ENCODE measurements at places on chromosomes 6 and 20.

- H3K4me1 ChIP-seq, result peaks cover 9% of the 10 kb centered on the region
- H3K27ac ChIP-seq, result no peak overlapping the region
- ATAC-seq, result peak; percentile 50
- no peaks in the 10 kb centered on the region for H3K27me3 ChIP-seq
- no peaks in the 10 kb centered on the region for H3K36me3 ChIP-seq
These were observed 137.1 kb upstream of the OLIG3 start for GRCh38 chr6:137631323-137631722.

DNA sequence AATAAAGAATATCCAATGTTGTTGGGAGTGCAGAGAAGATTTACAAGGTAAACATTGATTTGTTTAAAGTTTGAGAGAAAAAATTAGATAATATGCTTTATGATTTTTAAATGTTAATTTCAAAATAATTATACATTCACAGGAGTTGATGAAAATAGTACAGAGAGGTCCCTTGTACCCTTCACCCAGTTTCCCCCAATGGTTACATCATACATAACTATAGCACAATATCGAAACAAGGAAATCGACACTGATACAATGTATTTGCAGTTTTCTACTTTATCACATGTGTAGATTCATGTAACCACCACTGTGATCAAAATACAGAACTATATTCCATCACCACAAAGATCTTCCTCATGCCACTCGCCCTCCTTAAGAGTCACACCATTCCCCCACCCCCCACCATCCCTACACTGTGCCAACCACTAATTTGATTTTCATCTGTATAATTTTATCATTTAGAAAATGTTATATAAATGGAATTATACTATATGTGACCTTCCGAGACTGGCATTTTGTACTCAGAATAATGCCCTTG, 11.7 kb upstream of the HLA-DRA start:
- no peaks in the 10 kb centered on the region for H3K27me3 ChIP-seq
- H3K4me1 ChIP-seq, result peaks cover 9% of the 10 kb centered on the region
- H3K27ac ChIP-seq, result no peak overlapping the region
- ATAC-seq, result no peak
- H3K4me3 ChIP-seq, result no peak overlapping the region

DNA sequence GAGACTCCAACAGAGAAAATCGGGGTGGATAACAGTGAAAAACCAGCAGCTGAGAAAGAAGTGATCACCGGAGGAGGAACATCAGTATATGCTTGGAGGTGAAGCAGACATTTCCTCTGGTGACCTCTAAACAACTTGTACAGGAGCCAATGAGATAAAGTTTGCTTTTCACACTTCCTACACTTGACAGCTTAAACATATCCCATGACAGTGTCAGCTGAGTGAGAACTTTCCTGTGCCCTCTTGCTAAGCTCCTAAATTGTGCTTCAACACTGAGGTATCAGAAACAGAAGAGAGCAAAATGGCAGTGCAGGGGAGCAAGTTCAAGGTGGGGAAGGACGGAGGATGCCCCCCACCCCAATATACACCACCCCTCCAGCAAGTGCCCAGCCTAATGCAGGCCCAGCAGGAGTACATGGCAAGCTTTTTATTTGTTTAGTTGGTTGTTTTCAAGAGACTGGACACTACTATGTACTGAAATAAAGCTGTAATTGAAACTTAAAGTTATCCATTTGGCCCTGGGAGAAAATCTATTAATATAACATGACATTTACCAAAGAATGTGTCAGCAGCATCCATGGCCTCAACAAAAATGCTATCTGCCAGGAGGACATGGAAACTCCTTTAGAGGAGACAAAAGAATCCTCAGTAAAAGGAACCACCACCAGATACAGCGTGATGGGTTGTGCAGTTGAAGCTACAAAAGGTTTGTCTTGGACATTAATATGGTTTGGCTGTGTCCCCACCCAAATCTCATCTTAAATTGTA, 540.2 kb downstream of the PRKN start:
- no peaks in the 10 kb centered on the region for H3K36me3 ChIP-seq
- H3K27me3 ChIP-seq, result no peaks in the 10 kb centered on the region
- no peak for ATAC-seq

GRCh38 chr6:92888316-92888715, 531.0 kb downstream of the EPHA7 start:
- H3K36me3 ChIP-seq, result no peaks in the 10 kb centered on the region
- no peaks in the 10 kb centered on the region for H3K4me1 ChIP-seq
- ATAC-seq, result no peak
- no peak overlapping the region for H3K27ac ChIP-seq
- H3K4me3 ChIP-seq, result no peak overlapping the region
- H3K27me3 ChIP-seq, result no peaks in the 10 kb centered on the region

DNA sequence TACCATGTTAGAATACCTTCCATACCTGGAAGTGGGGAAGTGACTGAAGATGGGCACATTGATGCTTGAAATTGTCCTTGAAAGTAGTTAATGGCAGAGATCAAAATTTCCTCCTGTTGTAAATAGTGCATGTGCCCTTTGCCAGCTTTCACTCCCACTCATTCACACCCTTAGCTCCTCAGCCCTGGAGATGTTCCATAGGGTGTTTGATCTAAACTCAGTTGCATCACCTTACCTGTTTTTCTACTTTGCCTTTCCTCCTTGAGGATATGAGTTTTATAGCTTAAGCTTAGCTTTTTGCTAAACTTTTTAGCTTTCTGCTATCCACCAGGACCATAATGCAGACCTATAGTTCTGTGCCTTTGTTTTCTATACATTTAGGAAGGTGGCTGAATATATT, 69.0 kb downstream of the CEP57L1 start:
- no peaks in the 10 kb centered on the region for H3K27me3 ChIP-seq
- H3K27ac ChIP-seq, result no peak overlapping the region
- H3K4me1 ChIP-seq, result no peaks in the 10 kb centered on the region
- H3K4me3 ChIP-seq, result no peak overlapping the region
- ATAC-seq, result no peak

DNA sequence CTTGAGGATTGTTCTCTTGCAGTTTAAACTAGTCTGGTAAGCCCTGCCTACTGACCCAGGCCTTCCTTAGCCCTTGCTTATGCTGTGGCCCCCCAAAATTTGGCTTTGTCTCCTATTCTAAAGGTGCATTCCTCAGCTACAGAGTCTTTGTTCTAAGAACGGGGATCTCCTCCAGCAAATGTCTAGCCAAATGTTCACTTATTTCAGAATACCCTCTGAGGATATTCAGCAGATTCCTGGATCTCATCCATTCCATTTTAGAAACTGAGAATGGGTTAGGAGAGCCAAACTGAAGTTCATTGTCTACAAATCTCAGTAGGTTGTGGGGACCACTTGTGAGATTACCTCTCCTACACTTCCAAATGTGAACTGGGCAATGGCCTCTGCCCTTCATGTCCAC, 164.2 kb upstream of the ARG1 start:
- H3K27me3 ChIP-seq, result peaks cover 23% of the 10 kb centered on the region
- no peak overlapping the region for H3K4me3 ChIP-seq
- H3K27ac ChIP-seq, result no peak overlapping the region
- no peaks in the 10 kb centered on the region for H3K36me3 ChIP-seq
- no peaks in the 10 kb centered on the region for H3K4me1 ChIP-seq

GRCh38 chr6:124373386-124373785, 569.7 kb downstream of the NKAIN2 start:
- no peaks in the 10 kb centered on the region for H3K36me3 ChIP-seq
- no peak for ATAC-seq
- no peaks in the 10 kb centered on the region for H3K4me1 ChIP-seq
- no peaks in the 10 kb centered on the region for H3K27me3 ChIP-seq
- no peak overlapping the region for H3K4me3 ChIP-seq

- H3K4me3 ChIP-seq, result no peak overlapping the region
- peaks cover 6% of the 10 kb centered on the region for H3K36me3 ChIP-seq
- no peak overlapping the region for H3K27ac ChIP-seq
- no peak for ATAC-seq
These were observed 3.9 kb downstream of the OSBPL2 start for GRCh38 chr20:62242176-62242575.

DNA sequence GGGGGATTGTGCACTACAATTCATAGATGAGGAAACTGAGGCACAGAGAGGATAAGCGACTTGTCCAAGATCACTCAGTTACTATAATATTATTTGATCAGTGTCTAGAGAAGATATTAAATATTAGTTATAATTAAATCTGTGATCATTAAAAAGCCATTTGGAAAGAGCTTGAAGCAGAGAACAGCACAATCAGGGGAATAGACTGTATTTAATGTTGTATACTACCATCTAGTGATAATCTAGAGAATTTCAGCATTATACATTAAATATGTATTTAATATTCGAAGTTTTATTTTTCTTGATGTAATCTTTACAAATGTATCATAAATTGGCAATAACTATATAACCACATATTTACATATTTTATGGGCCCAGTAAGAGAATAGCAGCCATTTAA, 20.1 kb upstream of the MTCL3 start:
- H3K27ac ChIP-seq, result no peak overlapping the region
- no peaks in the 10 kb centered on the region for H3K36me3 ChIP-seq
- no peaks in the 10 kb centered on the region for H3K4me1 ChIP-seq
- no peak for ATAC-seq
- H3K27me3 ChIP-seq, result peaks cover 15% of the 10 kb centered on the region

DNA sequence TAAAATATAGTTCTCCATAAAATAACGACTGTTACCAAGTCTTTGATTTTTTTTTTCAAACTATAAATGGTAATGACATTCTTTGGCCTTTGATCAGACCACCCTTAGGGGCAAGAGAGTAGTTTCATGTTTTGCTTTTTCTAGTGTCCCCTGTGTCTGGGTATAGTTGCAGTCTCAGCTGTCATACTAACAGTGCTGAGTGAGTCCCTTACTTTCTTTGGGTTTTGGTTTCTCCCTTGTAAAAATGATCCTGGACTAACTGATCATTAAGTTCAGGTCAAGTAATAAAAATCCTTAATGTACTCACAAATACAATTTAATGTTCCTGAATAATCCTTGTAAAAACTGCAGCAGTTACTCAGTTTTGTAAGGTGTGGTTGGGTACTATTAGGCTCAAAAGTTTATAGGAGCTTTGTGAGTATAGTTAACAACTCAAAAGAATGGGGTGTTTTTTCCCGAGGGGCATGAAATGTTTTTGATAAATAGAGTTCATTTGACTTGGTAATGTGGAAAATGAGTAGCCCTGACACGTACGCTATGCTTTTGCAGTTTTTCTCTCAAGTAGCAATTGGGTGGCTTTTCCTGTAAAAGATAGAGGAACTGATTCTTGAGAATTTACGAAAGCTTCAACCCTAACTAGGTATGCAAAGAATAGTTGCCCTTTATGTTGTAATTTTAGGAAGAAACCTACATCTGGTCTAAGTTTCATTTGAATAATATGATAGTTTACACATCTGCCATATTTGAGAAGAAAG, 6.2 kb downstream of the PTPN1 start:
- peak overlapping the region; percentile 98 for H3K27ac ChIP-seq
- H3K4me3 ChIP-seq, result peak overlapping the region; percentile 72
- peaks cover 87% of the 10 kb centered on the region for H3K4me1 ChIP-seq
- ATAC-seq, result peak; percentile 87

GRCh38 chr6:3711776-3712175, 39.7 kb downstream of the PXDC1 start:
- no peak for ATAC-seq
- H3K36me3 ChIP-seq, result peaks cover 29% of the 10 kb centered on the region
- no peaks in the 10 kb centered on the region for H3K27me3 ChIP-seq
- H3K4me3 ChIP-seq, result no peak overlapping the region
- H3K4me1 ChIP-seq, result peaks cover 5% of the 10 kb centered on the region

DNA sequence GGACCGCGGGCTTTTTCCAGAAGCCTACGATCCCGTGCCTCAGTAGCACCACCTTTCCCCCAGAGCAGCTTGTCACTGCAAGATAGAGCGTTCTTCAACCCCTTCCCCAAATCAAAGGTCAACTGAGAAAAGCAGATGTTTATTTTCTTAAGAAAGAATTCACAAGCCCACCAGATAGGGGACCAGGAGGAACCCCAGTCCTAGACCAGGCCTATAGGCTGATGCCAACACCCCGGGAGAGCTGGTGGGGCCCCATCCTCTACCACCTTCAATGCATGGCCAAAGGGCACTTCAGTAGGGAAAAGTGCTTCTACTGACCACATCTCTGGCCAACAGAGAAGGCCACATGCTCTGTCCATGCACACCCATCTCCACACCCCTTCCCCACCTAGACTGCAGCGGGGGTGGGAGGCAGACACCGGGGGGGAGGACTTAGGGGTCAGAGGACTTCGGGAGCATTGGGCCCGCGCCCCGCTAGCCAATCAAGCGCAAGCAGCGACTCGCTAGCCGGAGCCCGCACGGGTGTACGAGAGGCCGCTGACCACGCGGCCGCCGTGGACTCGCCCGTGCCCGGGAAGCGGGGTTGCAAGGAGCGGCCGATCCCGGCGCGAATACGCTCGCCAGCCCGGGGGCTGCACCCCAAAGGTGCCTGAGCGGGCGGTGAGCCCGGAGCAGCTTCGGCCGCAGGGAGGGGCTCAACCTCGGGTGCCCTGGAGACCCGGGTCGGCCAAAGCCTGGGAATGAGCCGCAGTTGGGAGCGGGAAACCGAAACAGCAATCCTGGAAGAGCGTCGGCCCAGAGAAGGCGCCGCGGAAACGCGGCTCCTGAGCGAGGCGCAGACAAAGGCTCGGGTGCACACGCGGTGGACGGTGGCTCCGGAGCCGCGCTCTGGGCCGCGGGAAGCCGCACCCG, 2.8 kb downstream of the PDE10A start:
- no peaks in the 10 kb centered on the region for H3K36me3 ChIP-seq
- peaks cover 10% of the 10 kb centered on the region for H3K4me1 ChIP-seq
- peaks cover 37% of the 10 kb centered on the region for H3K27me3 ChIP-seq
- no peak overlapping the region for H3K4me3 ChIP-seq
- ATAC-seq, result no peak
- H3K27ac ChIP-seq, result no peak overlapping the region

GRCh38 chr6:84066536-84066935, 33.0 kb downstream of the MRAP2 start:
- no peak overlapping the region for H3K4me3 ChIP-seq
- no peak overlapping the region for H3K27ac ChIP-seq
- H3K27me3 ChIP-seq, result no peaks in the 10 kb centered on the region

DNA sequence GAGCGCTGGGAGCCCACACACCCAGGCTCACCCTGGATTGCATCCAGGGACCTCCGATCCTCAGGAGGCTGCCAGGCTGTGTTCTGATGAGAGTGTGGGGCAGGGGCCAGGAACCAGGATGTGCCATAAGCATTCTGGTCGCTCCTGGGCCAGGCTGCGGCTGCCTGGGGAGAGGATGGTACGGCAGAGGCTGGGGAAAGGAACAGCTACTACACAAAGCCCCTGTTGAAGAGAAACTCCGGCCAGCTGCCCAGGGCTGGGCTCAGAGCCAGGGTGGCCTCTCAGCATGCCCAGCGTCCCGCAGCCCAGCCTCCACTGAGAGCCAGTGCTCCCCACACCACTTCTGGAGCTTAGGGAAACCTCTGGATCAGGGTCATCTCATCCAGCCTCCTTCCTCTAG, 21.7 kb upstream of the OCSTAMP start:
- H3K36me3 ChIP-seq, result no peaks in the 10 kb centered on the region
- peaks cover 25% of the 10 kb centered on the region for H3K27me3 ChIP-seq
- H3K27ac ChIP-seq, result no peak overlapping the region
- H3K4me3 ChIP-seq, result no peak overlapping the region

- ATAC-seq, result no peak
- H3K4me3 ChIP-seq, result peak overlapping the region; percentile 99
- H3K36me3 ChIP-seq, result peaks cover 18% of the 10 kb centered on the region
These were observed 329 bp upstream of the ZKSCAN3 start for GRCh38 chr6:28349344-28349891.

GRCh38 chr6:165718491-165718891, 55.5 kb upstream of the PDE10A start:
- no peaks in the 10 kb centered on the region for H3K36me3 ChIP-seq
- ATAC-seq, result no peak
- H3K27ac ChIP-seq, result no peak overlapping the region
- peaks cover 16% of the 10 kb centered on the region for H3K27me3 ChIP-seq
- no peak overlapping the region for H3K4me3 ChIP-seq

GRCh38 chr6:51349857-51350256, 531.2 kb downstream of the TFAP2B start:
- no peak overlapping the region for H3K4me3 ChIP-seq
- H3K36me3 ChIP-seq, result no peaks in the 10 kb centered on the region
- H3K4me1 ChIP-seq, result no peaks in the 10 kb centered on the region
- H3K27ac ChIP-seq, result no peak overlapping the region
- no peak for ATAC-seq
